GM18507 (cell line): ENCODE measurements at places on chromosomes 1 and 21.

- DNase-seq, result no peak
These were observed 4.4 kb downstream of the CLDN19 start for GRCh38 chr1:42735477-42736105.

- no peak for DNase-seq
These were observed 152.0 kb downstream of the COQ8A start for GRCh38 chr1:227092069-227092468.

DNA sequence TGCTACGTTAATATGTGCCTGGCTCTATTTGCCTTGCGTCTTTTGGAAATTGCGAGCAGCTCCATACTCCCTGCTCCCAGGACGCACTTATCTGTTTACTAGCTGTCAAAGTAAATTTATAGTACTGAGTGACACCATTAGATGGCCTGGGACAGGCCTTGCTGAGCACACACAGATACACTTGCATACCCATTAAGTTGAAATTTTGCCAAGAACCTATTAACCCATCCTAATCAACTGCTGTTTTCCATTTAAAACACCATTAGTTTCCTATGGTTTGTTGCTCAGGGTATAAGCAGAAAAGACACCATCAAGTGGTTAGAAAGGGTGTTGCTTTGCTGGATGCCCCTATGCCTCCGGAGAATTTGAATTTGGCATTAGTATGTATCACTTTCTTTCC, 187.3 kb downstream of the SLC44A5 start:
- DNase-seq, result no peak

- DNase-seq, result no peak
These were observed 18.8 kb upstream of the DYNLT5 start for GRCh38 chr1:66733348-66734017.

- peak; percentile 17 for DNase-seq
These were observed 24.6 kb downstream of the DMAP1 start for GRCh38 chr1:44237721-44238457.

GRCh38 chr1:92804721-92805201, 19.9 kb upstream of the EVI5 start:
- DNase-seq, result no peak

DNA sequence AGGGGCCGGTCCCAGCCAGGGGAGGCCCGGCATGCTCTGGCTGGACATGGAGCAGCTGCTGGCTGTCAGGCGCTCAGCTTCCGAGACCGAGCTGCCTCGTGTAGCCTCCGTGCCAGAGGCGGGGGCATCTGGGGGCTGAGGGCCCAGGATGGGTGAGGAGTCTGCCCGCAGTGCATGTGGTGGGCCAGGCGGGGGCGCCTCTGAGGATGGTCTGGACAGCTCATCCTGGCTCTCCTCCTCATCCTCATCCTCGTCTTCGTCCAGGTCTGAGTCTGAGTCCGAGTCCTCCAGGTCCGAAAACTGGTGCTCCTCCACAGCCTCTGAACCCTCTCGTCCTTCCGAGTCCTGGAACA, 28.9 kb upstream of the EDN2 start:
- no peak for DNase-seq

GRCh38 chr1:90821152-90821787, 104.2 kb upstream of the BARHL2 start:
- no peak for DNase-seq

GRCh38 chr21:25183577-25183976, 423.7 kb downstream of the MRPL39 start:
- no peak for DNase-seq

DNA sequence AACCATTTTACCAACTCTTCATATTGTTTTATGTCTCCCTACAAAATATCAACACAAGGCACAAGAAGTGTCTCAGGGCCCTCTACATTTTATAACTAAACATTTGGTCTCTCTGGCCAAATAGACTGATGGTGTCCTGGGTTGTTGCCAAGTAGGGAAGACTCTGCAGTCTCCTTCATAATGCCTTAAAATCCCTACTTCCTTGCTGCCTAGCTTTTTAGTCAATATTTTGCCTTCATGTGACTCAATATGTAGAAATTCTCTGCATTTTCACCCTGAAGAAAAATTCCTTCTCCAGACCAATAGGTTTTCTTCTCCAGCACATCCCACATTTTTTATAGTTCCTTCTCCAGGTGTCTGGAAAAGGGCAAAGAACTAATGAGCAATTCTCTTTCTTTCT, 72.6 kb upstream of the IPO9 start:
- DNase-seq, result no peak
